ENCODE measurements at places on chromosomes 4 and X. TPM values are rescaled to one million over a fixed set of nuclear protein-coding genes. Genes with fewer than 3 reads are reported as not detected.

DNA sequence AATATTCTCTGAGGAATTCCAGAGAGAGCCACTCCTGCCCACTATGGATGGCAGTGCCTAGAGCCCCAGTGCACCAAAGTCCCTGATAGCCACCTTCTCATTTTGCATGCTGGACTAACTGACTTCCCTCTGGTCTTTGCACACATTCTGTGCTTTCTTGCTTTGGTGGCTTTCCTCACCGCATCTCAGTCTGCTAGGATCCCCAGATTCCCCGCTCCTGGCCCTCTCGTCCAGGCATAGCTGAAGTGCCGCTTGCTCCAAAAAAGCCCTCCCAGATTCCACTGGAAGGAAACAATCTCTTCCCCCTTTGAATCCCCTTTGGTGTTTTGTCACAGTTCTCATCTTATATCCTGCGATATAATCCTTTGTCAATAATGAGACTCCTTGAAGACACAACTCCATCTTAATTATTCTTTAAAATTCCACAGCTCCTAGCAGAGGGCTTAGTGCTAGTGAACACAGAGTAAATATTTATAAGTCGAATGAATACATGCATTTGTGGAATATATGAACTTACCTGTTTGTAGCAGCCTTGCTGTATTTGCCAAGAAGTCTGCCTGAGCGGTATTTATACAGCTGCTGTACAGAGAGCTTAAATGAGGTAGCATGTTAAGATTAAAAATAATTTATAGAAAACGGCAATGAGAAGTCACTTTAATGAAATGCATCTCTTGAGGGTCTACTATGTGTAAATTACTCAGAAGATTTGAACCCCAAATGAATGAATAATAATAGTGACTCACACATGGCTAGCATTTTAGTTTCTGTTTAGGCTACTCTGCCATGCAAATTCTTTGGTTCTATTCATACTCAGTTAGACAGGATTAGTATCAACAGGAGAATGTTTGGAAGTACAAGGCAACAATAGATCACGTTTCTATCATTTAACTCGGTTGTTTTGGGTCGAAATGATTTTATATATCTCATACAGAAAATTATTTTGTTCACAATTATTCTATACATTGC, 421.9 kb upstream of the TENM3 start:
- H3K4me3 ChIP-seq = no peak overlapping the region
- H3K27ac ChIP-seq = no peak overlapping the region
- no peak for DNase-seq
- no peaks in the 10 kb centered on the region for H3K4me1 ChIP-seq
- H3K36me3 ChIP-seq = no peaks in the 10 kb centered on the region
- no peaks in the 10 kb centered on the region for H3K27me3 ChIP-seq

BBS12 gene
- 0.72 TPM for total RNA-seq

PGAM4 gene
- total RNA-seq = not detected

GRCh38 chrX:17833954-17834353, 27.1 kb downstream of the RAI2 start:
- no peaks in the 10 kb centered on the region for H3K27me3 ChIP-seq
- no peak overlapping the region for H3K4me3 ChIP-seq
- H3K36me3 ChIP-seq = no peaks in the 10 kb centered on the region
- no peak overlapping the region for H3K27ac ChIP-seq

GRCh38 chr4:17094159-17094875, 195.9 kb upstream of the LDB2 start:
- no peak overlapping the region for H3K27ac ChIP-seq
- no peaks in the 10 kb centered on the region for H3K36me3 ChIP-seq
- H3K4me3 ChIP-seq = no peak overlapping the region
- no peak for DNase-seq
- peaks cover 5% of the 10 kb centered on the region for H3K27me3 ChIP-seq
- H3K4me1 ChIP-seq = peaks cover 4% of the 10 kb centered on the region

NALF2 gene
- 0.26 TPM for total RNA-seq

DNA sequence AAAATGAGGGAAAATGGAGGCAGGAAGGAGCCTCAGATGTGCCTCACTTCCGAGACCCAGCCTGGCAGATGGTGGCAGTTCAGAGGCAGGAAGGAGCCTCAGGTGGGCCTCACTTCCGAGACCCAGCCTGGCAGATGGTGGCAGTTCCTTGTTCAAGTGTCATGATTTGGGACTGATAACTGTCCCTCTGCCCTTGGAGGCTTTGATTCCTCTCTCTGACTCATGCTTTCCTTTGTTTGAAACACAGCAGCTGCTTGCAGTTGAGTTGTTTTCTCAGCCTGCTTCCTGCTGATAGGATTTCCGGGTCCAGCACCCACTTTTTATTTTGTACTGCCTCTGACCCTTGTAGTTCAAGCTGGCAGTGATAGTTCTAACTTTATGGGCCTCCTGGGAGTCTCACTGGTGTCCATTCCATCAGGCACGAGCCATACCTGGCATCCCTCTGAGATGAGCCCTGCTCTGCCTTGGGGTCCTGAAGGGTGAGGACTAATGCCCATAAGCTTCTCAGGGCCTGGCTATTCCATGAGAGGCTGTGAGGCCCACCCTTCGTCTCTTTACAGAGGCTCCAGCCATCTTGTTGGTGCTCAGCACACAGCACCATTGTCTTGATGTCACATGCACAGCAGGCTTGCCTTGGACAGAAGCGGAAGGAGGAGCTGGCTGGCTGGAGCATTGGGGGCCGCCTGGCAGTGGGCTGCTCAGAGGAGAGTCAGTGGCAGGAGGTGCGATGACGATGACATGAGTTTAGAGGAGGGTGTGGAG, 13.0 kb downstream of the RGS12 start:
- peaks cover 42% of the 10 kb centered on the region for H3K27me3 ChIP-seq
- H3K4me1 ChIP-seq = peaks cover 38% of the 10 kb centered on the region
- no peak for DNase-seq
- no peak overlapping the region for H3K27ac ChIP-seq
- no peaks in the 10 kb centered on the region for H3K36me3 ChIP-seq

DNA sequence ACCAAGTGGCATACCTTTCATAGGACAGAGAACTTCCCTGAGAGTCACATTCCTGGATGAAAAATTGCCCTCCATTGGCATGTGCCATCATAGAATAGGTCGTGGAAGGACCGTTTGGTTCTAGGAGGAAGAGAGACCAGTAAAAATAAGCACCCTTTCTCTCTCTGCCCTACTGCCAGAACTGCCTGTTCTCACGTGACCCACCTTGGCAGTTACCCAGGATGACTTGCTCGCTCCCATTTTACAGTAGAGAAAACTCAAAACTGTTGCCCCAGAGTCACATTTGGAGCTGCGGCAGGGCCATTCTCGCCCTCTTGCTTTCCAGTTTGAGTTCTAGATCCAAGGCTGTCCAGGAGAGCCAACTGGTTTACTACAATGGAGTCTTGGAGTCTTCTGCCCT, 1.1 kb upstream of the NLGN3 start:
- H3K36me3 ChIP-seq = peaks cover 9% of the 10 kb centered on the region
- H3K27me3 ChIP-seq = no peaks in the 10 kb centered on the region
- no peak overlapping the region for H3K4me3 ChIP-seq
- H3K27ac ChIP-seq = no peak overlapping the region
- peaks cover 12% of the 10 kb centered on the region for H3K4me1 ChIP-seq
- DNase-seq = no peak

DNA sequence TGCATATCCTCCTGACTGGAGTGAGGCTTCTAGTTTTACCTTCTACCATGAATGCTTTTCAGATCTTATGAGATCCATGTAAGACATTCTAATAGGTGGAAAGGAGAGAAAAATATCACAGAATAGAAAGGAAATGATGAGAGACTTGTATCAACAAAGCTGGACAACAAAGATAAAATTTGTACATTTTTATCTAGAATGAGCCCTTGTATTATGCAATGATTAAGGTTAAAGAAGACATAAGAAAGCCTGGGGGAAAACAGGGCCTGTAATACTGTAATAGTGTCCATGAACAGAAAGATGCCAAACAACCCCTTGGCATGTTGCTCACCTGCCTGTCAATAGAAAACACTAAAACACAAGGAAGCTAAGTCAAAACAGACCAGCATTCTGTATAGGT, 44.2 kb upstream of the SCRG1 start:
- no peak overlapping the region for H3K4me3 ChIP-seq
- peaks cover 1% of the 10 kb centered on the region for H3K4me1 ChIP-seq
- no peaks in the 10 kb centered on the region for H3K36me3 ChIP-seq
- H3K27ac ChIP-seq = no peak overlapping the region

GRCh38 chr4:161581262-161582230, 582.3 kb downstream of the FSTL5 start:
- no peaks in the 10 kb centered on the region for H3K27me3 ChIP-seq
- H3K36me3 ChIP-seq = no peaks in the 10 kb centered on the region
- no peaks in the 10 kb centered on the region for H3K4me1 ChIP-seq
- DNase-seq = no peak
- H3K27ac ChIP-seq = no peak overlapping the region
- no peak overlapping the region for H3K4me3 ChIP-seq

- no peak for DNase-seq
- H3K27me3 ChIP-seq = no peaks in the 10 kb centered on the region
- H3K4me3 ChIP-seq = no peak overlapping the region
- peaks cover 66% of the 10 kb centered on the region for H3K36me3 ChIP-seq
- no peak overlapping the region for H3K27ac ChIP-seq
- H3K4me1 ChIP-seq = peaks cover 13% of the 10 kb centered on the region
Measured at GRCh38 chrX:22081475-22082092, 49.5 kb downstream of the PHEX start.

- no peak overlapping the region for H3K27ac ChIP-seq
- no peak for DNase-seq
- H3K36me3 ChIP-seq = no peaks in the 10 kb centered on the region
- H3K4me3 ChIP-seq = no peak overlapping the region
Measured at GRCh38 chr4:187175197-187175596, 451.5 kb upstream of the FAT1 start.

PTCHD1 gene
- not detected for total RNA-seq

DNA sequence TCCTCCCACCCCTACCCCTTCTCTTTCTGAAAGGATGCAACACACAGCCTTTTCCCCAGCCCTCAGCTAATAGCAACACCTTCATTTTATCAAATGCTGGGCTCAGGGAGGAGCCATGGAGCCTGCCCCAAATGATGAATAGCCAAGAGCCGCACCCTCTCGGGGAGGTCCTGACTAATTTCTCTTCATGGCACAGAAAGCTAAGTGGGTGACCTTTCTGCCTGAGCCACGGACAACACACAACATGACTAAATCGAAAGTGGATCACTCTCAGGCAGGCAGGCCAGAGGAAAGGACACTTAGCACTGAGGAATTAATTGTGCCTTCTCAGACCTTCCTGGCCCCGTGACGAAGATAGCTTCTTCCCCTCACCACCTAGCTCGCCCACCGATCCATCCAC, 165.1 kb upstream of the RAI2 start:
- no peak overlapping the region for H3K4me3 ChIP-seq
- no peak for DNase-seq
- H3K36me3 ChIP-seq = no peaks in the 10 kb centered on the region
- H3K27me3 ChIP-seq = no peaks in the 10 kb centered on the region
- H3K4me1 ChIP-seq = no peaks in the 10 kb centered on the region

- peaks cover 11% of the 10 kb centered on the region for H3K27me3 ChIP-seq
- H3K4me1 ChIP-seq = no peaks in the 10 kb centered on the region
Measured at GRCh38 chr4:141179474-141180373, 41.0 kb upstream of the ZNF330 start.

- H3K4me3 ChIP-seq = peak overlapping the region; percentile 78
- H3K36me3 ChIP-seq = peaks cover 5% of the 10 kb centered on the region
- DNase-seq = peak; percentile 56
- peaks cover 26% of the 10 kb centered on the region for H3K27me3 ChIP-seq
- H3K27ac ChIP-seq = no peak overlapping the region
- no peaks in the 10 kb centered on the region for H3K4me1 ChIP-seq
Measured at GRCh38 chrX:65406532-65406931, 128.1 kb downstream of the LAS1L start.

DNA sequence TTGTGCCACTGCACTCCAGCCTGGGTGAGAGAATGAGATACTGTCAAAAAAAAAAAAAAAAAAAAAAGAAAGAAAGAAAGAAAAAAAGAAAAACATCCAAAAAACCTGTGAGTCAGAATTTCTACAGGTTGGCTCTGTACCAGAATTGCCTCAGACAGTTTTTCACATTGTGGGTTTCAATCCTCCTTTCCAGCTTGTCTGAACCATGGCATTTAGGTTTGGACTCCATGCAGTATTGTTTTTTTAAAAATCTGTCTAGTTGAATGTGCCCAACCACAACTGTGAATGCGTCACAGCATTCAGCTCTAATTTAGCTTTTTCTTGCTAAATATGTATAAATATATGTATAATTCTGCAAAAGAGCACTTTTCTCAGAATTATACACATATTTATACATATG, 31.4 kb upstream of the ARSH start:
- H3K36me3 ChIP-seq = no peaks in the 10 kb centered on the region
- no peak for DNase-seq

DNA sequence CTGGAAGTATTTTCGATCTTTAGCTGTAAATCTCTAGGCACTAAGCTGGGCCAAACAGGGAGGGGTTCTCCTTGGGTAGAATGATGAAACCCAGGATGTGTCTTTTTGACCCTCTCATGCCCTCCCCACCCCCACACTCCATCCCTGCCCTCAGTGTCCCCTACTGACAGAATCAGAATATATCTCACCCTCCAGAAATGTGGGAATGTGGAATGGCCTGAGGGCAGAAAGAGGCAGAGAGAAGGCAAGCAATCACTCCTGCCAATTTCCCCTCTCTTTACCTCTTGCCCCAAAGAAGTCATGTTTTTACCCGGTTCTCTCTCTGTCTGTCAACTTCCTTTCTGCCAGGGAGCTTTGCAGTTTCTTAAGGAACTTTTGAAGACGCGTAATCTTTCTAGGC, 34.4 kb downstream of the RAP2C start:
- H3K27me3 ChIP-seq = no peaks in the 10 kb centered on the region
- DNase-seq = no peak
- H3K27ac ChIP-seq = no peak overlapping the region
- H3K36me3 ChIP-seq = peaks cover 2% of the 10 kb centered on the region

GLRB gene
- not detected for total RNA-seq

DNA sequence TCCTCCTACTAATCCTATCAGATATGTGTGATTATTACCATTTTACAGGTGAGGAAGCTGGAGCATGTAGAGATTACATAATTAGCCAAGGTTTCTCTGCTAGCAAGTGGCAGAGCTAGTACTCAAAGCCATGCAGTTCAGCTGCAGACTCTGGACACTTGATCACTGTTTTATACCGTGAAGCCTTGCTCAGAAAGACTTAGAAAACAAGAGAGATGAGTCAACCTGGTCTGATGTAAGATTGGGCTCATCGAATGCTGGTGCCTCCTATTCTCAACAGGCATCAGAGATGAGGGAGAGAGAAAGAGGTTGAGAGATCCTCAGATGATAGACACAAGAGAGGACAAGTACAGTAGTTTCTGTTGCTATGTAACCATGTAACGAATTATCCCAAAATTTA, 19.0 kb upstream of the PDE5A start:
- no peak for DNase-seq
- peaks cover 6% of the 10 kb centered on the region for H3K27me3 ChIP-seq
- no peaks in the 10 kb centered on the region for H3K4me1 ChIP-seq
- H3K4me3 ChIP-seq = no peak overlapping the region
- H3K36me3 ChIP-seq = no peaks in the 10 kb centered on the region
